ENCODE measurements at places on chromosomes 7 and 10.

DNA sequence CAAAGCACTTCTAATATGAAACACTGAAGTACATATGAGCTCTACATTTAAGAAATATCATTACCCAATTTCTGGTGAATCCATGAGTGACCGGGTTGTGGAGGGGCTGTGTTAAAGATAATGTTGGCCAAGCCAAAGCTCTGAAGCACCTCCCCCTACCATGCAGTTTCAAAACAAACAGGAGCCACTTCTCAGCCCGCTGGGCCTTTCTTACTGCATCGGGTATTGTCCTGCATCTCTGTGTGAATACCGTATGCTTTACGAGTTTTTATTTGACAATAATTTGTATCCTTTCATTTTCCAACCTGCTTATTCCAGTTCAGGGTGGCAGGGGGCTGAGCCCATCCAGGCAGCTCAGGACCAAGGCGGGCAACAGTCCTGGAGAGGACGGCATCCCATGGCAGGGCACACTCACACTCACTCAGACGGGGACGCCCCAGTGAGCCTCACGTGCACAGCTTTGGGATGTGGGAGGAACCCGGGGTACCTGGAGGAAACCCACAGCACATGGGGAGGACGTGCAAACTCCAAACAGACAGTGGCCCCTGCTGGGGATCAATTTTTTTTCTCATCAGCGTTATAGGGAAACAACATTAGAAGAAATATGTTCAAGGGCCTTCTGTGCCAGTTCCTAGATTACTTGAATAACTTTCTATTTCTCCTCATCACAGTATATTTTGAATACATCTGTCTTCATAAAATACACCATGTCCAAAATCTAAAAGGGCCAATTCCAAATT is 1.9 kb downstream of the RNF32 start:
- no peak for DNase-seq

DNA sequence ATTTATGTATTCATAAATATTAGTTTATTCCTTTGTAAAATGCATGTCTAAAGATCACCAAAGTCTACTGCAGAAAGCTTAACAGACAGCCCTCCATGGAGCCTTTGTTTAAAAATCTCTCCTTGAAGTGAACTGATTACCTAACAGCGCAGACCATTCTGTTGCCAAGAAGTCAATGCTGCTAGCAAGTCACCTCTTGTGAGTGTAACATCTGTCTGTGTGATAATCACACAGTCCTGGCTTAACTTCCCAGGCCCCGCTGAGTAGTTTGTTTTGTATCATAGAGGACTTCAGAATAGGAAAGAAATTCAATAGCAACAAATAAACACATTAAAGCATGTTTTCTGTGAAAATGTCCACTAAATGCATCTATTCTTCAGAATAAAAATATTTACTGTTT is 435.3 kb upstream of the IGFBP3 start:
- DNase-seq = no peak

DNA sequence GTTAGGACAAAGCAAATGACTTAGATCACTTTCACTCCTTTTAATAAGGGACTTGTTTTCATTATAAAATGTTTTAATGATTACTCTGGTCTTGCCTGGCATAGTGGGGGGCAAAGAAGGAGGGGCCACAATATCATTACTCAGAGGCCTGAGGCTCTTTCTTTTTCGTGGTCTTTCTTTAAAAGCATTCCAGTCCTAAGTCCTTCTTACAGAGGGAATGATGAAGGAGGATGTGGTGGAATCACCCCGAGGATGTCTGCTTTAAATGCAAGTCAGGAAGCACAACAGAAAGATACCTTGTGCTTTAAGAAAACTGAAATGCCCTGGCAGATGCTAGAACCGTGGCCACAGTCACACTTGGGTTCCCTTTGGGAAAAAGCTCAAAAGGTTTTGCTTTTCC is 379.1 kb downstream of the INHBA start:
- DNase-seq = no peak

- no peak for DNase-seq
Observed at GRCh38 chr7:142808802-142809583, 38.2 kb downstream of the PRSS2 start.

DNA sequence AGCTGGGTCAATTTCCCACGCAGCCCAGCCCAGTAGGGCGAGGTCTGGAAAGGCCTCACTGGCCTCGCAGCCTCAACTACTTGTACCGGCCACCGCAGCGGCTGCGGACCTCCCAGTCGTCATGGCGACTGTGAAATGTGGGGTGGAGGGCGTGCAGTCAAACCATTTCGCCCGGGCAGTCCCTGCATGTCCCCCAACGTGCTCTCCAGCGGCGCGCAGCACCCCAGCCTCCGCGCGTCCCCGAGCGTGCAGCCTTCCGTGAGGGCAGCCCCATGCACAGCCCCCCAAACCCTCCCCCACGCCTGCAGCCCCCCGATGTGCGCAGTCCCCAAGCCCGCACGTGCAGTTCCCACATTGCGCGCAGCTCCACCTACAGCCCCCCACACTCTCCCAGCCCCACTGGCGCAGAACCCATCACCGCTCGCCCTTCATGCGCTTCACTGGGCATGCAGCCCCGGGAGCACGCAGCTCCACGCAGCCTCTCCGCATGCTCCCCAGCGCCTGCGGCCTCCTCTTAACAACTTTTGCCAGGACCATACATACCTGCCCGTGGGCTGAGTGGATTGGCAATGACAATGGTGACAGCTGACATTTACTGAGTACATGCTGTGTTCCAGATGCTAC is 34.5 kb upstream of the SFTPD start:
- DNase-seq = no peak

- no peak for DNase-seq
Observed at GRCh38 chr10:44382981-44383748, 1.7 kb downstream of the CXCL12 start.

- no peak for DNase-seq
Observed at GRCh38 chr10:35070521-35070920, 19.6 kb downstream of the CUL2 start.

DNA sequence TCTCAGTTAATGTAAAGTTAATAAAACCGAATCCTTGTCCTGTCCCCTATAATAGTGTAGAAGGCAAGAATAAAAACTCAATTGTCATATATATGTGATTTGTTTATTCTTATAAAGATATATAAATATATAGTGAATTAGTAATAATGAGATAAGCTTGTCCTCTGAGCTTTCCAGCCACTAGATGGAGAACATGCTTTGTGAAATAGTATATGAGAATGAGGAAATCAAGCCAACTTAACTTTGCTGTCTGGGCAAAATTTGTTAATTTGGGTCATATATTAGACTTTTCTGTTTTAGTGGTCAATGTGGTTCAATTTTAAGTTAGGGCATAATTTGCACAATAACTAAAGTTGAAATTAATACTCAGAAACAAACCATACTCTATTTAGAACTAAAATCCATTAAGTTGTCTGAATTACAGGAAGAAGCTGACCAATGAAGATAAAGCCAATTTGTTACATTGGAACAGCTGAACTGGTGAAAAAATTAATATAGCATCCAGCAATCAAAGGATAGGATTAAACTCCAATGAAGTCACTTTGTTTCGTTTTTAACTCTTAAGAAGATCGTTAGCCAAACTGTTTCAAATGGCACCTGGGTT is 595.0 kb downstream of the ARL4A start:
- DNase-seq = peak; percentile 6

- DNase-seq = no peak
Observed at GRCh38 chr7:20197837-20198236, 19.3 kb downstream of the MACC1 start.

- DNase-seq = no peak
Observed at GRCh38 chr10:22389856-22390589, 44.7 kb downstream of the SPAG6 start.

DNA sequence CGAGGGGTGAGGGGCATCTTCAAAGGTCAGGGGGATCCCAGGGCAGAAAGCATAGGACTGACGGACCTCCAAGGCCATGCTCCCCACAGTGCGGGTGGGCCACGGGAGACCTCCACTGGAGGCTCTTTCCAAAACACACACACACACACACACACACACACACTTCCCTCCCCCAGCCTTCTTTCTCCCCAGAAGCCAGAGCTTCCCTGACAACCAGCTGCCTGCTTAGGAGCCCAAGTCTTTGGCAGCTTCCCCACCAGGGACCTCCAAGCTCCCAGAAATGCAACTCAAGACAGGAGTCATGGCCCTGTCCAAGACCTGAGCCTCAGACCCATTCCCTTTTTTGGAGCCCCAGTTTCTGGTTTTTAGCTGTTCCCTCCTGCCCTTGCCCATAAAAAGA is 710 bp upstream of the C10orf105 start:
- no peak for DNase-seq

- DNase-seq = no peak
Observed at GRCh38 chr7:34385384-34385783, 272.6 kb upstream of the NPSR1 start.

DNA sequence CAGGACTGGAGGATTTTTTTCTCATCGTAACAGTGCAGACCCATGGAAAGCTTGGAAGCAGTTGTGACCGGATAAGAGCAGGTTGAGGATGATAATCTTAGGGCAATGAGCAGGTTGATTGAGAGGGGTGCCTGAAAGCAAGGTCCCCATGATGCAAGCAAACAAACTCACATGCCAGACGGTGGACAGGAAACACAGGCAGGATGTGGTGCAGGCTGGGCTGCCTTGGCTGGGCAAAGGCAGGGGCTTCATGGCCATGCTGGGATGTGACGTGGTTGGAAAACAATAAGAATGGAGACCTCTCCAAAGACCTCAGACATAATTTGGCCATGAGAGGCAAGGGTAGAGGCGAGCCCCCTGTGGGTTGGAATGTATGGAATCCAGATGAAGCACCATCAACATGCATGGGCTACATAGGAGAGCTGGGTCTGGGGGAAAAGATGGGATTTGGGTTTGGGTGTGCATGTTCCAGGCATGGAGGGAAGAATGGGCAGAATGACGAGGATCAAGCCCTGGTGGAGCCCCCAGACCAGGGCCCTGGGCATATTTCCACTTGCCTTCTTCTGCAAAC is 58.3 kb downstream of the IKZF1 start:
- DNase-seq = no peak

GRCh38 chr7:94311515-94311914 is 83.2 kb upstream of the COL1A2 start:
- DNase-seq = no peak

DNA sequence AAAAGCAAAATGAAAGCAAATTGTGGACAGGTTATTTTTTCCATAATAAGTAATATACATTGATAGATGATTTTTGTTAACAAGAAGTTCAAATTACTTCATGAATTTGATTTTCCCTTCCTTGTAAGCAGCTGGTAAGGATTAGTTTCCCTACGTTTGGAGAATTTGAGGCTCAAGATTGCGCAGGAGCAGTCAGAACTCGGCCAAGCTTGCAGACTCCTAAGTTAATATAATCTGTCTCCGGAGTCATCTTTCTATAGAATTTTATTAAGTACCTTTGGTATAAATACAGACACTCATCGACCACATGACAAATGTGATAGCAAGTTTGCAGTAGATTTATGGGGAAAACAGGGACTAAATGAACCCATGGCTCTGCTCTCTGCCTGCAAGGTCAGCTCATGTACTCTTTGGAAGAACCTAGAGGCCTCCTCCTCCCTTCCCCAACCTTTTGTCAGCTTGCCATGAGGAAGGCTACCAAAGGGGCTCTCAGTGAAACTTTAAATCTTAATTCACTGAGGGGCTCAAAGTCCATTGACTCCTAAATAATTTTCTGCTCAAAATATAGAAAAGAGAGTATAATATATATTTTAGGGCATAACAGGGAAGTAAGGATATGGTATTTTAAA is 89.2 kb upstream of the CTTNBP2 start:
- no peak for DNase-seq

- no peak for DNase-seq
Observed at GRCh38 chr7:5423306-5423975, at the start of gene TNRC18. Gene TNRC18, minus strand, starts transcription at chr7:5423834. Its CDS starts 2,588 bp downstream, at chr7:5421246.

GRCh38 chr10:77274046-77274795 is 363.4 kb downstream of the KCNMA1 start:
- DNase-seq = no peak

DNA sequence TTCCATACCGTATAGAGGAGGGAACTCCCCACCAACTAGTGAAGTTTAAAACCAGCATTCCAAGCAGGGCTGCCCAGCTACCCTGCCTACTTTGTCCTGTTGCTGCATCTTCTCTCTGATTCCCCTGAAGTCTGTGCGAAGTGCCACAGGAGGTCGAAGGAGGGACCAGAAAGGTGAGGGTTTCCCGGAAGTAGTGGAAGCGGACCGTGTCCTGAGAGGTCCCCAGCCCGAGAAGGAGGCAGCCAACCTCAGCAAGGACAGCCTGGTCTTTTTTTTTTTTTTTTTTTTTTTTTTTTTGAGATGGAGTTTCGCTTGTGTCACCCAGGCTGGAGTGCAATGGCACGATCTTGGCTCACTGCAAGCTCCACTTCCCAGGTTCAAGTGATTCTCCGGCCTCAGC is 671.9 kb upstream of the GALNT17 start:
- DNase-seq = no peak

GRCh38 chr10:100103581-100103980 is 21.9 kb upstream of the CPN1 start:
- DNase-seq = no peak

GRCh38 chr10:8044331-8044907 is 10.1 kb upstream of the GATA3 start:
- DNase-seq = no peak

DNA sequence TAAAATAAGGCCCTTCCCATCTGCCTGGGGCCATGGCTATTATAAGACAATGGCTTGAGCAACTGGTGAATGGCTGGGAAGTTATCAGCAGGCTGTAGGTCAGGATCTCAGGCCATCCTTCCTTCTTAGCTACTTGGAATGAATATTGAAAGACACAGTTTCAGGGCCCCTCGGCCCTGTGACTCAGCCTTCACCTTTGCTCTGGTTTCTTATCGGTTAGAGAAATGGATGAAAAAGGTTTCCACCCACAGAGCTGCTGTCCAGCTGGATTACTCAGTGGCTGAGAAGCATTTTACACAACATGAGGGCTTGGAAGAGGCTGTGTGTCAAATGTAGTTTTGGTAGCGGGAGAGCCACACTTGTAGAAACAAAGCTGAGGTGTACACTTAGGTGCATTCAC is 9.4 kb downstream of the ACSL5 start:
- no peak for DNase-seq

- DNase-seq = no peak
Observed at GRCh38 chr10:32981760-32982159, 23.7 kb upstream of the ITGB1 start.

GRCh38 chr10:35339942-35340341 is 3.6 kb downstream of the CCNY start:
- DNase-seq = no peak

GRCh38 chr10:73771722-73772280 is 10.0 kb upstream of the CHCHD1 start:
- DNase-seq = peak; percentile 17

All from NCI-H1092 (cell line).